ENCODE measurements at places on chromosomes 6 and 20. TPM values are rescaled to one million over a fixed set of nuclear protein-coding genes. Genes with fewer than 3 reads are reported as not detected.

Gene SLC17A3
- not detected for total RNA-seq

Gene FOXS1
- 3.1 TPM for total RNA-seq

Gene RAET1E
- total RNA-seq: 0.89 TPM

Gene LY6G6F
- total RNA-seq: not detected

Gene CHRNA4
- total RNA-seq: 0.06 TPM

Gene AKAP12
- total RNA-seq: 60.1 TPM

Gene FLRT3
- 2.4 TPM for total RNA-seq

Gene HCK
- 11.1 TPM for total RNA-seq

Gene KIAA1755
- 8.0 TPM for total RNA-seq

Gene SLC17A4
- total RNA-seq: not detected

Gene RIPPLY2
- not detected for total RNA-seq

Gene TOMM6
- total RNA-seq: 138 TPM

Gene TPD52L2
- total RNA-seq: 67.5 TPM

Gene NR2E1
- not detected for total RNA-seq

Gene MRPL2
- 76.3 TPM for total RNA-seq

Gene HRH3
- total RNA-seq: not detected

Gene MATN4
- total RNA-seq: not detected

Gene TREML1
- total RNA-seq: not detected

Gene TCP11
- not detected for total RNA-seq

Gene F13A1
- 371 TPM for total RNA-seq

Gene COL9A1
- 0.29 TPM for total RNA-seq

Gene LY86
- total RNA-seq: 2.4 TPM

Gene NRN1
- 18.1 TPM for total RNA-seq

Gene PROKR2
- not detected for total RNA-seq

Gene SCRT2
- total RNA-seq: not detected

Gene ADGRB3
- 1.7 TPM for total RNA-seq

Gene LHFPL5
- total RNA-seq: not detected

Gene RPN2
- total RNA-seq: 142 TPM

Gene C6orf141
- 1.1 TPM for total RNA-seq

Gene CALHM4
- not detected for total RNA-seq

Gene BPIFA1
- total RNA-seq: not detected

Gene FRK
- 4.0 TPM for total RNA-seq

Gene GTSF1L
- not detected for total RNA-seq

Gene CST5
- total RNA-seq: not detected

Gene NKX2-4
- total RNA-seq: not detected

Gene CCDC28A
- 5.2 TPM for total RNA-seq

Gene PTK7
- 6.6 TPM for total RNA-seq

Gene VSX1
- total RNA-seq: 0.38 TPM

Gene C6orf132
- total RNA-seq: 2.6 TPM

Gene HSPA1L
- total RNA-seq: 1.1 TPM

Gene MAPK13
- total RNA-seq: 1.9 TPM

Gene HCRTR2
- total RNA-seq: not detected

Gene CD109
- 26.4 TPM for total RNA-seq

Gene CDKAL1
- total RNA-seq: 10.8 TPM

Gene PM20D2
- total RNA-seq: 12.8 TPM

Gene LEMD2
- 33.7 TPM for total RNA-seq

Gene C2
- total RNA-seq: 12.3 TPM
